ENCODE measurements at places on chromosomes 6 and 20.

DNA sequence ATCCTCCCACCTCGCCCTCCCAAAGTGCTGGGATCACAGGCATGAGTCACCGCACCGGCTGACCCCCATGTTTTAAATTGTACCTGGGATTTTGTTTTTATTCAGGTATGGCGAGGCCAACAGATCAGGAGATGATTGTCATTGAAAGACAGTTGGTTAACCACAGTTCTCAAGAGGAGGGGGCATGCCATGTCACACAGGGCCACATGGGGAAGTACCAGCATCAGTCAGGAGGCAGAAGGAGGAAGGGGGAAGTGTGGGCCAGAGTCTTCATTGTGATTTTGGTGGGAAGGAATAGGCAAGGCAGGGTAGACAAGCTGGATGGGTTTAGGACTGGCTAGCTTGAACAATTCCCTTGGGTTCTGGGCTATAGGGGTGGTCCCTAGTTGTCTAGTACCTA lies 9.9 kb upstream of the MMP9 start:
- DNase-seq: no peak

DNA sequence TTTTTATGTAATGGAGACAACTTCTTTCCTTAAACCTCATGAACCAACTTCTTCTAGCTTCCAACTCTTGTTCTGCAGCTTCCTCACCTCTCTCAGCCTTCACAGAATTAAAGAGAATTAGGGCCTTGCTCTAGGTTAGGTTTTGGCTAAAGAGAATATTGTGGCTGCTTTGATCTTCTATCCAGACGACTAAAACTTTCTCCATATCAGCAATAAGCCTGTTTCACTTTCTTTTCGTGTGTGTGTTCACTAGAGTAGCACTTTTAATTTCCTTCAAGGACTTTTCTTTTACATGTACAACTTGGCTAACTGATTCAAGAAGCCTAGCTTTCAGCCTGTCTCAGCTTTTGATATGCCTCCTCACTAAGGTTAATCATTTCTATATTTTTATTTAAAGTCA lies 596.1 kb upstream of the NRSN1 start:
- DNase-seq: no peak

GRCh38 chr20:9838035-9838377 lies 870 bp downstream of the PAK5 start:
- DNase-seq: no peak

- DNase-seq: no peak
Measured at GRCh38 chr6:70234561-70235236, 68.2 kb downstream of the COL9A1 start.

DNA sequence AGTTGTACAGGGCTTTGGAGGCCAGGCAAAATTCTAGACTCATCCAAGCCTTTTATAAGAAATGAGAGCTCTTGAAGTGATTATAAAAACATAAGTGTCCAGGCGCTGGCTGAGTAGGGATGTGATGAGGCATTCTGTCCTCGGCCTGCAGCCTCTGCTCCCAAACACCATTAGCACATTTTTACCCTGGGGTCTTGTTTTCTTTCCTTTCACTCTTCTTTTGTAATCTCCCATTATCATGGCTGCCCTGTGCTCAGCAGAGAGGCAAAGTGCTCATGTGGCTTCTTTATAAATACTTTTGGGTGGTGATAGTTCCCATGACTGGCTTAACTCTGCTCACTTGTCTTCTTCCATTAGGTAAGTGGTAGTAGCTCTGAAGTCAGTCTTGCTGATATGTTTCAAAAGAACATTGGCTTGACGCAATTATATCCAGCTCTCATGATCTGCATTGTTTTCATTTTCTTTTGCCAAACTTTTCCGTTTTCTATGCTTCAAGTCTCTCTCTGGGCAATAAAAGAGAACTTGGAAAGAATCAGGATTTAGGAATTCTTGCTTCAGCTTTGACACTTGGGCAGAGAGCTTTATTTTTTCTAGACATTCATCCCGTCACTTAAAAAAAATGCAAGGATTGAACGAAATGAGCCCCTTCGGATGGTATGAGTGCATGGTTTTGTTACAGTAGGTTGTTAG lies 61.1 kb downstream of the CAP2 start:
- no peak for DNase-seq

GRCh38 chr20:46357030-46357514 lies 48.8 kb upstream of the CDH22 start:
- no peak for DNase-seq

GRCh38 chr20:50366270-50367103 lies 143.7 kb upstream of the PTPN1 start:
- DNase-seq: no peak

GRCh38 chr6:23335894-23336293 lies 766.5 kb downstream of the HDGFL1 start:
- no peak for DNase-seq

GRCh38 chr6:15362274-15363160 lies 116.6 kb downstream of the JARID2 start:
- no peak for DNase-seq

GRCh38 chr6:18147616-18148015 lies 7.3 kb downstream of the TPMT start:
- DNase-seq: no peak

DNA sequence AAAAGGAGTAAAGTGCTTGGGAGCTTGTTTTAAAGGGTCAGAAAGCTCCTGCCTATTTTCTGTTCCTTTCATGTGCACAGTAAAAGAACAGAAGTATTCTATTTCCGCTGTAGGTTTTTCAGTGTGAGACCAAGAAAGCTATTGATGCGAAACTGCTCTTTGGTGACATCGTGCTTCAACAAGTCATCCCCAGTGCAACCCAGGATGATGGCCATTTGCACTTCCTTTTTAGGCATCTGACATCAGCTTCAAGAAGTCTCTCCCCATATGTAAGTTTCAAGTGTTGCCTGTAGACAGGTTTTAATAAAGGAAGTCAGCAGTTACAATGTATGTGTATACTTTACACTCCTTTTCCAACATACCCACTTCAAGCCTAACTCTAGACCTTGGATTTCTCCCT lies 131.6 kb downstream of the RFX6 start:
- DNase-seq: no peak

Measured in T-helper 2 cell (primary cell).